ENCODE measurements at places on chromosomes 4 and X.
A peak's percentile ranks its signal among the peaks of the same experiment; 100 is the strongest.

DNA sequence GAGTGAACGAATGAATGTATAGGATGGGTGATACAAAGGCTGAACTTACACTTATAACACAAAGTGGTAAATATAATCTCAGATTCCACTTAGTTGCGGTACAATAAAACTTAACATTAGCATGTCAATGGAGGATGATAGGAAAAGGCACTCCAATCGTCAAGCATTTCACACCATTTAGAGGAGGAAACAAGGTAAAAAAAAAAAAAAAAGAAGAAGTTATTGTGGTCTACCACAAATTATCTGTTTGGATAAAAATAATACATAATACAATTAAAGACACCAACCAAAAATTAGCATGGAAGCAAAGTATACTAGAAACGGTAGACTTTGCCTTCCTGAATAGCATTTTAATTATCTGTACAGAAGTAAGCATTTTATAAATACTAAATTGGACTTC lies 205.5 kb downstream of the PPP3CA start:
- no peak for DNase-seq

- DNase-seq = no peak
Observed at GRCh38 chr4:37687681-37688080, 1.5 kb upstream of the RELL1 start.

DNA sequence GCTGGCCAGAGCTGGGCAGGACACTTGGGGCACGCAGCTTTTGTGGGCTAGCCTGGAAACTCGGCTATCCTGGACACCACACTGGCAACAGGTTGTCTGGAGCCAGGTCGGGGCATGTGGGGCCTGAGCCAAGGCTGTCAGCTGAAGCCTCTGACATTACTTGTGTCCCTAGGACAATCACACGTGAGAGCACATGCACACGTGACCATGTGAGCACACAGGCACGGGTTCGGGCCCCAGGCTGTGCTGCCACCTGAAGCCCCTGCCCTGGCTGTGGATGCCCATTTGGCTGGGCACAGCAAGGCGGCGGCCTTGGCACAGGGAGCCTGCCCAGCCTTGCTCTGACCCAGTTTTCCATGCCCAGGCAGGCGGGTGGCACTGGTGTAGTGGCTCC lies 8.7 kb upstream of the FGFR3 start:
- no peak for DNase-seq

DNA sequence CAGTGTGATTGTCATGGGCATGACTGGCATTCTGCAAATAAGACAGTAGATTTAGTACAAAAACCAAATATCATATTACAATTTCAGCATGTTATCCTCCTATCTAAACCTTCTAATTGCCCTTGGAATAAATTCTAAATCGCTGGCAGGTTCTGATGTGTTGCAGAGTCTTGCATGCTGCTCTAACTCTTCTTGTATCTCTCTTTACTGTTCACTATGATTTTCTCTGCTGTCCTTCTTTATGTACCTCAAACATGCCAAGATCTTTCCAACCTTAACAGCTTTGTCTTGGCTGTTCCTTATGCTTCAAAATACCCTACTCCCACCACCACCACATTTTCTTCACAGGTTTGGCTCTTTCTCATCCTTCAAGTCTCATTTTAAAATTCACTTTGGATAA lies 43.0 kb upstream of the KCNIP4 start:
- no peak for DNase-seq

DNA sequence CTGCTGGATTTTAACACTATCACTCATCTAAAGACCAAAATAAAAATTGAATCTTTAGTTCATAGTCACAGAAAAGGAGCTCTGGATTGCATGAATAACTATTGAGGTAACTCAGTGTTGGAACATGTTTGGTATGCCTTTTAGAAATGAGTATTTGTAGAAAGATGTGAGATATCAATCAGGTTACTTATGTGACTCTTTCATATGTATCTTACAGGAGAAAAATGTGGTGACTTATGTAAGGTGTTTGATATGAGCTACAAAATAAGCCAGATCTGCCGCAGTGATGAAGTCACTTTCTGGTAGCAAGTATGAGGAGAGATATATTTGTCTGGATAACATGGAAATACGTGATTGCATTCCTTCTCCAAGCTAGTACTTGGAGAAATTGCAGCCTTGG lies 1653.3 kb upstream of the PCDH7 start:
- DNase-seq = no peak

GRCh38 chr4:134202166-134202956 lies 772 bp upstream of the PABPC4L start:
- DNase-seq = no peak

DNA sequence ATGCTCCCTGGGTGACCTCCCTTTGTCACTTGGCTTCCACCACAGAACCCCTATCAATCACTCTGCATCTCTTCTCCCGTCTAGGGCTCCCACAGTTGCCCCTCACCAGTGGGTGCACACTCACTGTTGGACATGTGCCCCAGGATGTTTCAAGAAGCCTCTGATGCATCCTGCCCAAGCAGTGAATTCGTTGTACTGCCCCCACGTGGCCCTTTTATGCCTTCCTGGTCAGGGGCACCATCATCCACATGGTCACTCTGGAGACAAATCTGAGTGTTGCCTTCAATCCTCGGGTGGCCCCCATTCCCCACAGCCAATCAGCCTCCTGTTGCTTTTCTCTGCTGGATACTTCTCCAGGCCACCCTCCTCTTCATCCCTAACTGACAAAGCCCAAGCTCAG lies 12.2 kb downstream of the ITIH6 start:
- DNase-seq = no peak

DNA sequence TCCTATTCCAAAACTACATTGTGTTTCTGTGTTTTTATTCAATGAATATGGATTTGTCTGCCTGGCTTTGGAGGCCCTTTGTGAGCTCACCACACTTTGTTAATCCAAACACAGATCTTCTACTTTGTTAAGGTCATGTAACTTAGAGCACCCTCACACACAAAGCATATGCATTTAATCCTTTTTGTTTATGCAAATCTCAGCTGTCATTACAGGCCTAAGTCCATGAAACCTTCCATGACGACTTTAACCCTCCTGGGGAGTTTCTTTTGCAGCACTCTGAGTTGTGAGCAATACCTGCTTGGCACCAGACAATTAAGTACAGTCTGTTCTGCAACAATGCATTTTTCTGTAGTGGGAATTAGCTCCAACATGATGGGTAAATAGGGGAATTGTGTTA lies 14.9 kb downstream of the CCSER1 start:
- DNase-seq = no peak

GRCh38 chr4:1495416-1496115 lies 89.3 kb upstream of the NKX1-1 start:
- DNase-seq = peak; percentile 10

GRCh38 chr4:184795214-184795844 lies 30.4 kb downstream of the ACSL1 start:
- DNase-seq = no peak

DNA sequence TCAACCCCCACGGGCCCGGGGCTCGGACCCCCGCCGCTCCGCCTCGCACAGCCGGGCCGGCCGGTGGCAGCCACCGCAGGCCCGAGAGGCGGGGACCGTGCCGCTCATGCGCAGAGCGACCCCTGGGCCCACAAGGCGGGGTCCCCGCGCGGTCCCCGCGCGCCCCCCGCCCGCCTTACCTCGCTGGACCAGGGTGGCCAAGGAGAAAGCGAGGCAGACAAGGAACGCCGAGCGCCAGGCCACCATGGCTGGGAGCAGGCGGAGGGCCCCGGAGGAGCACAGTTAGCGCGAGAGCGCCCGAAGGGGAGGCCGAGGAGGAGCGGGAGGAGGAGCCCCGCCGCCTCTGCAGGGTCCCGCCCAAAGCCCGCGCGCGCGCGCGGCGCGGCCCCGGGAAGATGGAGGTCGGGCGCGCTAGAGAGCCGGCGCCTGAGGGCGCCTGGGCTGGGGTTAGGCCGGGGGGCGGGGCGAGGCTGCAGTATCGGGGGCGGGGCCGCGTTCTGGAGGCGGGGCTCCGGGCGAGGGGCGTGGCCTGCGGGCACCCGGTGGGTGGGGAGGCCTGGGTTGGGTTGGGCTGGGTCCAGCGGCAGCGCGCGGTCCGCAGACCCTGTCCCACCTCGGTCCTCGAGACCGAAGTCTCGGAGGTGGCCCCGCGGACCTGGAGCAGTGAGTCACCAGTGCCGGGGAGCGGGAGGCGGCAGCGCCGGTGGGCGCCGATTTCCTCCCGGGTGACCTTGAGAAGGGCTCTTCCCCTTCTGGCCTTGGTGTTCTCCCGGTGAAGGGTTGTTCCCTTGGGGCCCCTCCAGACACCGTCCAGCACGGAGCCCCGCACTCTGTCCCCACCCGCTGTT lies at the start of gene CD99L2:
TSS of gene CD99L2 (minus strand) at position 326 of the 848 bp plus-strand sequence. CDS start at position 246, 80 bp downstream.
- DNase-seq = peak; percentile 88

- no peak for DNase-seq
Observed at GRCh38 chrX:68853665-68854251, 24.9 kb downstream of the EFNB1 start.

DNA sequence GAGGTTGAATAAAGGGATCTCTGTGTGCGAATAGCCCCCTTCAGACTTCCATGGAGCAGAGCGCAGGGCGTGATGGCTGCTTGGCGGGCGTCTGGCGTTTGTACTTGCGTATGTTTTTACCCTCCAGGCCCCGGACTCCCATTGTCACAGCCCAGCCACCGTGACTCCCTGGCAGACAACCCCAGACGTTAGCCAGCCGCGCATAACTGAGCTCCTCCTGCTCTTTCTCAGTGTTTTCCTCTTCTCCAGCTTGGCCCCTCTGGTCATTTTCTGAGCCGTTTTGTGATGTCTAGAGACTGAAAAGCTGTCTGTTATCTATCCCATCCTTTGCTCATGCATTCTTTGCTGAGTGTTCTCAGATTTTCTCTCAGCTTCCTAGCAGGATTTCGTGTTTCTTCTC lies 54.3 kb downstream of the IGFBP7 start:
- no peak for DNase-seq

GRCh38 chrX:40265936-40266335 lies 168.2 kb upstream of the BCOR start:
- no peak for DNase-seq

GRCh38 chrX:39852491-39852890 lies 245.3 kb downstream of the BCOR start:
- no peak for DNase-seq

DNA sequence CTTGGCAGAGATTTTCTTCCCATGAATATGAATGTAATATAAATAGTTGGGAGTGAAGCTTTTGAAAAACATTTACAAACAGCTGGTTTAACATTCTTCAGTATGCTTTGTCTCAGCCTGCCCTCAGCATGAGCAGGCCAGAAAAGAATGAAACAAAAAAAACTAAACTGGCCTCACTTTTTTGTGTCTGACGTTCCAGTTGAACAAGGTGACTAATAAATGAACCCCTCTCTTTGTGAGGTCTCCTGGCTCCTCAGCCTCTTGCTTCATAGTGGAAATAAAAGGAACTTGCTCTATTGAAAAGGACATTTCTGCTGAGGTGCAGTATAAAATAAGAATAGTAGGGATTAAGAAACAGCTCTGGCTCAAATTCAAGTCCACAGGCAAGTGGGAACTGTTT lies 9.4 kb downstream of the CHST7 start:
- DNase-seq = no peak

DNA sequence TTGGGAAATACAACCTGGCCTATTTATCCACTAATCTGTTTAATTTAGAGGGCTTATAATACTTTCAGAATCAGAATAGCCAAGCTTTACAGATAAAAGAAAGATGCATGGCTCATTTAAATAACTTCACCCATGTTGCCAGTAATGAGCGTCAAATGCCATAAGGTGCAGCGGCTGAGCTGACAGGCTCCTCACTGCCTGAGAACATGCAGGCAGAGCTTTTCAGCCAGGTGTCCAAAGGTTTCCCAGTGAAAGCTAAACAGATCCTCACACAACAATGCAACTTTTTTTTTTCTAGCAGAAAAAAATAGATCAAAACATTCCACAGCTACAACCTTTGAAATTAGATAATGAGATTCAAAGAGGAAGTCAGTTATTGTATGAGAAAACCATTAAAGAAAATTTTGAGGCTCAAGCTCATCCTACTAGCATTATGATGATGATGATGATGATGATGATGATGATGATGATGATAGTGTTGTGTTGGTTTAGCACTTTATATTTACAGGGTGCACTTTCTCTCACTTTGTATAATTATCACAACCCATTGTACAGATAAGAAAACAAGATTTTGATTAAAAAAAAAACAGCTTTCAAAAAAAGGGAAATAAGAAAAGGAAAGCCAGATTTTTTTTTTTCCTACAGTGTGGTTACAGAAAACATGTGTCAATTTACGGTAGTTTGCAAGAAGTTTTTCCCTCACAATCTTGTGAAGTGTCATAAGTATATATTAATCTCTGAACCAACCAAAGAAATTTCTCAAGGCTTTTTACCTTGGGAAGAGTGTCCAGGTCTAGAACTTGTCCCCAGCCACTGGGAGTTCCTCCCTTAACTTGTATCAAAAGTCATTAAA lies 12.2 kb upstream of the TNIP3 start:
- no peak for DNase-seq

DNA sequence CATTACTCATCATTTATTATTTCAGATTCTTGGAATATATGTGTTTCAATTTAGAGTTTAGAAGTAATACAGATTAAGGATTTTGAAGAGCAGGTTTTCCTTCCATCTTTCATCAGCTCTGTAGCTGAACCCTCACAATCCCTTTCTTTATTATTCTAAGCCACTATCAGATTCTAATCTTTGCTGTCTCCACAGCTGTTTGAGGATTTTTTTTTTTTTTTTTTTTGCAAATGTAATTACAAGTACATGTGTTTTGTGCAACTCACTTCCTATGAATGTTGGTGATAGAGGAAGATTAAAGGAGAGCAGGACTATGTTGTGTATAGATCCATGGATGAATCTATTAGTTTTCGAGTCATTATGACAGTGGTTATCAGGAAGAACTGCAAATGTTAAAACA lies 87.4 kb upstream of the TENM3 start:
- no peak for DNase-seq

DNA sequence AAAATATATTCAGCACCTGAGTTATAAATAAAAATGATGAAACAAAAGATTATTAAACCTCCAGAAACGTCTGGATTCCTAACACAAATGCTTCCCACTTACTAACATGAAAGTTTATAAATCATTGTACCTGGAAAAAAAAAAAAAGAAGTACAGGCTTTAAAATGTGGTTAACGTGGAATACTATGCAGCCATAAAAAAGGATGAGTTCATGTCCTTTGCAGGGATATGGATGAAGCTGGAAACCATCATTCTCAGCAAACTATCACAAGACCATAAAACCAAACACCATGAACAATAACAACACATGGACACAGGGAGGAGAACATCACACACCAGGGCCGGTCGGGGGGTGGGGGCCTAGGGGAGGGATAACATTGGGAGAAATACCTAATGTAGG lies 160.5 kb downstream of the ADAMTS3 start:
- DNase-seq = no peak

GRCh38 chrX:37815366-37815765 lies 32.0 kb downstream of the DYNLT3 start:
- DNase-seq = no peak

- DNase-seq = no peak
Observed at GRCh38 chr4:148481636-148482035, 39.4 kb upstream of the NR3C2 start.

DNA sequence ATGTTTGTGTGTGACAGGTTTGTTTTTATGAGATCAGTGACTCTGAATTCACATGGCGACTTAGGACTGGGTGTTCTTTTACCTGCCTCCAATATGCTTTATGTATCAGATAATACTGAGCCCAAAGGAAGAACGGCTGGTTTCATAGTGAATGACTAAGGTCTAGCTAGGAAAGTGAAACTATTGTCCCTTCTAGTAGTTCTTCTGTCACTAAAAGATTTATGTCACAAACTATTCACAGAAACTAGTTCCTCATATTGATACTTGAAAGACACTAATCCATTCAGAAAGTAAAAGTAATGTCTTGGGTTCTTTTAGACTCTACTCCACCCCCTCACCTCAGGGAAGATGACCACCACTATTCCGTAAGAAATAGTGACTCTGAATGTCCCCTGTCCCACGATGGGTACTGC lies 81.7 kb downstream of the EGF start:
- DNase-seq = no peak

- no peak for DNase-seq
Observed at GRCh38 chr4:184331268-184331995, 113.8 kb upstream of the ENPP6 start.
